ENCODE measurements at places on chromosomes 4 and X. TPM values are rescaled to one million over a fixed set of nuclear protein-coding genes. Genes with fewer than 3 reads are reported as not detected.

DNA sequence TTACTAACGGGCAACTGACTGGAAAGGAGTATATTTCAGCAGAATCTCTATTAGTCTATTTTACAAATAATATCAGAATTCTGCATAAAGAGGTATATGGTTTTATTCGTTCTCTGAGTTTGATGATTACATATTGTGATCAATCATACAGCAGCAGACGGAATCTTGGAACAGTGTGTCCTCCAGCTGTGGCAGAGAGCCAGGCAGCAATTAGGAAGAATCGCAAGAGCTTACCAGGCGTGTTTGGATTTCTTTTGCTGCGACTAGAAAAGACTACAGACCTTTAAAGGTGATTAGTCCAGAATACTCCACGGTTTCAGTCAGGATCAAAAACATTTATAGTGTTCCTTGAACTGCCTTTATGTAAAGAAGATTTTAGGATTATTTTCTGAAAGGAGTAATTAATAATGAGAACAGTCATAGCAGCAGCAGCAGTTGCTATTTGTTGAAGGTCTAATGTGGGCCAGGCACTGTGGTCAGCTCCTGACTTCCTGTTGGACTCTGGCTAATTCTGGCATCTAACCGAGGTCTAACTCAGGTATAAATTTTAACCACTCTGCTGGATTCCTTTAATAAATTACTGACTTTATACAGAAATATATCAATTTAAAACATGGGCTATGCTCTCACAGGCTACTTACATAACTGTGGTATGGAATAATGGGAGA lies 225.3 kb upstream of the CXorf66 start:
- DNase-seq: no peak

The PPP1R2C gene
- polyA plus RNA-seq: not detected

The CSAG1 gene
- not detected for polyA plus RNA-seq

DNA sequence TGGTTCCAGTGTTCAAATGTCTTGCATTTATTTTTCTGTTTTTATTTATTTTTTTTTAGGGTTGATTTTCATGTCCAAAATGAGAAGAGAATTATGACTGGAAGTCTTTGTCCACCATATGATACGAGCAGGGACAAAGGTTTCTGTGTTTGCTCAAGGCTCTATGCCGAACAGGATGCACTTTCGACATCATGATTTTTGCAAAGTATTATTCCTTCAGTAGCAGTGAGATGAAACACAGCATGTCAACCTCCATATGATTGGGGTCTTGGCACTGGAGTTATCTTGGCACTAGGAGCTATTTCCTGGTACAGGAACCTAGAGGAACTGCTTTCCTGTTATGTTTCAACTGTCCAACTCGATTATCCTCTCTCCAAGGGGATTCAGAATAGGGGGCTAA lies 72.6 kb downstream of the UCHL1 start:
- no peak for DNase-seq

DNA sequence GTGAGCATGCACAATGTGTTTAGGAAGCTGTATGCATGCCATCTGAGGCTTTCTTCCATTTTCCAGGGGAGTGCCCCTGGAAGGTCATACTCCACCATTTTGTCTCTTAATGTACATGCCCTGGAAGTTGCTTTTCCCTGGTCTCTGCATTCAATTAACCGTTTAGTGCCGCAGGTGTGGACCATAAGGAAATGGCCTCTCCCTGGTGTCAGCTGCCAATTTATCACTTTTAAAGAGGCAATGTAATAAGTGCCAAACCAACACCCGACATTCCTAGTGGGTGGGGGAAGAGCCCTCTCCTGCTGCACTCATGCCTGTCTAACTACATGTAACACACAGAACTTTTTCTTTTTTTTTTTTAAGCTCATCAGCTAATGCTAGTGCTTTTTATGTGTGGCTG lies 7.1 kb upstream of the BST1 start:
- DNase-seq: no peak

DNA sequence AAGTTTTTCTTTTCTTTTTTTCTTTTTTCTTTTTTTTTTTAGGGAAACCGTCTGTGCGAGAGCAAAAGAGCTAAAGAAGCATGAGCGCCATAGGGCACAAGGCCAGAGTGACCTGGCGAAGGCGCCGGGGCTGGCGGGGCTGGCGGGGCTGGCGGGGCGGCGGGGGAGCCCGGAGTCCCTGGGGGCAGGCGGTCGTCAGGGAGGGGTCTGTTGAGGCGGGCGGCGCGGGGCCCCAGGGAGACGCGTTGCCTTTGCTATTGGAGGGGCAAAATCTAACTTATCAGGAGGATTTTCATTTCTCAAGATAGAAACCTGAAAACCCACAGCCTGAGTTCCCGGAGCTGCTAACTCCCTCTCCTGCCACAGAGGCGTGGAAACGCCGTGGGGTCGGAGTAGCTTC lies 135.6 kb upstream of the SMAD1 start:
- no peak for DNase-seq

The IGFBP7 gene
- 44.0 TPM for polyA plus RNA-seq
